Activated naive CD4-positive, alpha-beta T cell (primary cell): ENCODE measurements at places on chromosomes 11 and 22.

DNA sequence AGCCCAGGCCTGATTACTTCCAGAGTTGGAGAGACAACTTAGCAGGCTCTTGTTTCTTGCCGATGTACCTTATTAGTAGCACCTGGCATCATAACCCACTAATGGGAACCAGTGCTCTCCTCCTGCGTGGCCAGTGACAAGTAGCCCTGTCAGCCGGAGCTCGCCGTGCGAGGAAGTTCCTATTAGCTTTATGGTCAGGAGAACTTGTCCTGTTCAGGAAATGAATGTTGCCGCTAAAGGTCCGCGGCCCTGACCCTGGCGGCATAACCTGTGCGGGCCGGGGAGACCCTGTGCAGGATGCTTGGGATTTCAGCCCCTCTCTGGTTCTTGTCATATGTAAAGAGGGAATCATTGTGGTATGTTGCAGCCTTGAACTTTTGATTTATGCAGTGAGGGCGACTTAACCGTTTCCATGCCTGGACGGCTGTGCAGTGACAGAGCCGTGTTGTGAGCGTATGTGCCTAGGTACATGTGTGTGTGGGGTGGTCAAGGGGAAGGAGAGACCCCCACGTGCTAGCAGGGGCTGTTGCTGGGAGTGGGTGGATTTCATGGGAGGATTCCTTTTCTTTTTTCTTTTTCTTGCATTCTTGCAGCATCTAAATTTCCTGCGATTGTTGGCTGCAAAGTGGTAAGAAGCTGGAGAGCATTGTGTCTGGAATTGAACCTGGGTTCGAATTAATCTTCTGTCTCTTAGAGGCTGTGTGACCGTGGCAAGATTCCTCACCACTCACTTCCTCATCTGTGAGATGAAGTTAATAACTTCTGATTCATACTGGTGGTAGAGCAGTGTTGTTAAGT, 15.2 kb downstream of the ZBTB16 start:
- DNase-seq, result no peak

GRCh38 chr11:125512106-125512505, 16.0 kb upstream of the FEZ1 start:
- DNase-seq, result no peak

DNA sequence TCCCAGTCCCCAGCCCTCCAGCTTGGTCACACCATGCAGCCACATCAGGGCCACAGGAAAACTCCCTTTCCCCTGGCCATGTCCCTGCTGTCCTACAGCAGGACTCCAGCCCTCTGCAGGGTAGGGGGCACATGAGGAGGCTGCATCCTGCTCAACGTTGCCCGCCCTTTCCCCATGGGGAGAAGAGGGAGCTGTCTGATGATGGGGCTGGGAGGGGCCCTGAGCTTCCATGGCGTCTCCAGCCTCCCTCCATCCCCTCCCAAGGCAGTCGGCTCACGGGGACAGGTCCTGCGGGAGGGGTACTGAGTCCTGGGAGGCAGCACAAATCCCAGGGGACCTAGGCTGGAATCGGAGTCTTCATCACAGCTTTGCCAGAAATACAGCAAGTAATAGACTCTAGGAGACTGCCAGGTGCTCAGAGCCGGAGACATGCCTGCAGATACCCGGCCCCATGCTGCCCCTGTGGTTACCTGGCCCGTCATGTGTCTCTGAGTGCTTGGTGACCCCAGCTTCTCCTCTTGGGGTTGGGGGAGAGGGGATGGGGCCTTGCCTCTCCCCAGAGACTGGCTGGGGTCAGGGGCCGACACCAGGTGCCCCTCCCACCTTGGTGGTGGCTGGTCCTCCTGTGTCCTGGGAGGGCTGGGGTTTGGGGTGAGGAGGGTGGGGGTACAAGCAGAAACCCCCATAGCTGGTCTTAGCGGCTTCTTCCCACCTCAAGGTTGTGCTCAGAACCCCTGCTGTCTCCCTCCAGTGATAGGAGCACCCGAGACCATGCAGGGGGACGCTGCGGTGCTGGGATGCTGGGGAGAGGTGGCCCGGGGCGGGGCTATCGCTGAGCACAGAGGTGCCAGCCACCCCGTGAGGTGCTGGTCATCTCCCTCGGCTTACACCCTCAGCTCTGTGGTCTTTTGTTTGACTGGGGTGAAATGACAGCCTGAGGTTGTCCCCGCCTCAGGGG, 2.3 kb downstream of the MRGPRE start:
- no peak for DNase-seq

- DNase-seq, result no peak
These were observed 554.6 kb upstream of the ANO3 start for GRCh38 chr11:25777343-25777742.

GRCh38 chr22:37284805-37285355, 2.6 kb downstream of the CYTH4 start:
- DNase-seq, result no peak

DNA sequence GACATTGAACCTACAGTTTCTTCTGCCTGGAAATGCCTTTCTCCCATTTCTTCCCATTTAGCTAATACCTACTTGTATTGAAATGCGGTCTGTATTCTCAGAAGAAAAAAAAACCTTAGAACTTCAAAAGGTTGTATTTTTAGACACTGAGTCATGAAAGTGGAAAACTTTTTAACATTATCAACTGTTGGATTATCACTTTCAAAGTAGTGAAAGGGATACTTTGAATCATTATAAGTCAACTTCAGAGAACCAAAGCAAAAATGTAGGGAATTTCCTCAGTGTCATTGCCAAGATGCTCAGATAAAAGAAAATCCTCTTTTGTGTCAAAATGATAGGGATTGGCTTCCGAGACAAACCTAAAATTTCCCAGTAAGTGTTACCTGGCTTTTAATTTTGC, 6.6 kb downstream of the HOATZ start:
- no peak for DNase-seq

- no peak for DNase-seq
These were observed 103.8 kb downstream of the FAM168A start for GRCh38 chr11:73493956-73494598.

DNA sequence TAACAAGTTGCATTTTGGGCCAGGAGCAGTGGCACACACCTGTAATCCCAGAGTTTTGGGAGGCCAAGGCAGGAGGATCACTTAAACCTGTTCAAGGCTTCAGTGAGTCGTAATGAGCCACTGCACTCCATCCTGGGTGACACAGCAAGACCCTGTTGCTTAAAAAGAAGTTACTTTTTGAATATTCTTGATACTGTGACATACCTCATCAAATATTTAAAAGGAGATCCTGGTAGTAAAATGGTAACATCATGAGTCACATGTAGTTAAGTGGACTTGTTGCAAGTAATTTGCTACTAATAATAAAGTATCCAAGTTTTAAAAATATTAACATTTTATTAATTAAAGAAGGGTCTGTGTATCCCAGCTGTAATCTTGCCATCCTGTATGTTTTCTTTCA, 18.3 kb downstream of the HMGXB4 start:
- no peak for DNase-seq

- no peak for DNase-seq
These were observed 98.0 kb upstream of the THY1 start for GRCh38 chr11:119520966-119521365.

GRCh38 chr11:76787271-76787670, 4.1 kb downstream of the TSKU start:
- no peak for DNase-seq

- DNase-seq, result no peak
These were observed 27.6 kb downstream of the POU2AF1 start for GRCh38 chr11:111351374-111352055.

GRCh38 chr11:76035020-76035419, 171.3 kb downstream of the WNT11 start:
- no peak for DNase-seq

- DNase-seq, result no peak
These were observed 296.0 kb downstream of the CTTN start for GRCh38 chr11:70694371-70694770.

DNA sequence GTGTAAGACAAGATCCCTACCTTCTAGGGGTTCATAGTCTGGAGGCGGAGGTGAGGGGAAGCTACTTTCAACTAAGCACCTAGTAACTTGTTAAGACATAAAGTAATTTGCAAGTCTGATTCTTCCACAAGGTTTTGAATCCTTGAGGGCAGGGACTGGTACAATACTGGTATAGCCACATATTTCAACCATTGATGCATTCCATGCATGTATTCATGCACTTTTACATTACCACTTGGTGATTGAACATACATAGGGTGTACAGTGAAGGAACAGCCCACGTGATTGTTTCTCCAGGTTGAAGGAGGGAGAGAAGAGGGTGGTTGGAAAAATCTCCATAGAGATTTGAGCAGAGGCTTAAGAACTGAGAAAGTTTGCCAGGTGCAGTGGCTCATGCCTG, 62.0 kb upstream of the PAX6 start:
- no peak for DNase-seq

GRCh38 chr11:15485432-15485831, 370.7 kb downstream of the INSC start:
- DNase-seq, result no peak

- no peak for DNase-seq
These were observed 14.2 kb downstream of the ALG12 start for GRCh38 chr22:49904040-49904369.
